Nucleus accumbens (tissue), 56 donors: ENCODE measurements at places on chromosomes 3 and 15.

DNA sequence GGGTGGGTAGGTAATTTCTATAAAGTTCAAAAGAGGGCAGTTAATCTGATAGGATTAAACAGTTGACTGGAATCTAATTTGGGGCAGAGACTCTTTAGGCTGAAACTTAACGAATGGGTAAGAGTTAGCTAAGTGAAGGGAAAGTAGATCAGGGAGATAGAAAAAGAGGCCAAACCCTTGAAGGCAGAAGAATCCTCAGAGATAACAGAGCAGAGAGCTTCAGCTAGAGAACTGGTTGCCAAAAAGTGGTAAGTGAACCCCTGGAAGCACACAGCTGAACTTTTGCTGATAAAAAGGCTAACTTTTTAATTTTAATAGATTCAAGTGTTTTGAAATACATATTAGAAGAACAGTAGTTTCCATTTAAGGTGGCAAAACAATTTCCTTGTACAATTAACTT, 99.2 kb downstream of the FHIT start:
- no peak for DNase-seq

- no peak for DNase-seq
These were observed 122.2 kb upstream of the CHRM5 start for GRCh38 chr15:33846142-33846541.

DNA sequence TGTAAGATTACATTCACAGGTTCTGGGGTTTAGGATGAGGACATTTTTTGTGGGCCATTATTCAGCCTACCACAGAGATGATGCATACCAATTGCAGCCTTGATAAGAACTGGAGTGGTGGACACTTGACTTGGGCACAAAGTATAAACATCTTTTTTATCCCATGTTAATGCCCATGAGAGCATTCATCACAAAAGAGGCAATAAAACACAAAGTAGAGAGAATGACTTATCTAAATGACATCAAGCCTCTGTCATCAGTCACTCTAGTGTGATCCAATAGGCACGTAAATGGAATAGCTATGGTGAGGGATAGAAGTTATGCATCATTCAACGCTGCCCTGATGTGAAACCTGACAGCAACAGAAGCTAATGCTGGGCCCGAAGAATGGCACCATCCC, 25.8 kb downstream of the VEPH1 start:
- no peak for DNase-seq

GRCh38 chr15:70023769-70024491, 73.8 kb downstream of the TLE3 start:
- DNase-seq: no peak

DNA sequence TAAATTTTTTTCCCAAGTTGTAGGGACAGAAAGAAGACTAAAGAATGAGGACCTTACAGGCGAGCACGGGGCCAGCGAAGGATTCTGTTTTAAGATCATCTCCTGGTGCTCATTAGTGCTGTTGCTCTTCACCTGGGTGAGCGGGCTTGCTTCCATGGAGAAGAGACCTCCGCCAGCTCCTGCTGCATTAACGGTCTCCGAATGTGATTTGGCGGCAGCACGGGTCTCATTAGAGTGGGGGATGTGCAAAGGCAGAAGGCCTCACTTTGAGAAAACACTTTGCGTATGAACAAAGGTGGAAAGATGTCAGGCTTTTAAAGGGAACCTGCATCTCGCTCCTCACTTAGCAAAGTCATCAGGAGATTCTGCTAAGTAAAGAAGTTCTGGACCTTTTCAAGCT, 753.4 kb upstream of the CFAP20DC start:
- no peak for DNase-seq

DNA sequence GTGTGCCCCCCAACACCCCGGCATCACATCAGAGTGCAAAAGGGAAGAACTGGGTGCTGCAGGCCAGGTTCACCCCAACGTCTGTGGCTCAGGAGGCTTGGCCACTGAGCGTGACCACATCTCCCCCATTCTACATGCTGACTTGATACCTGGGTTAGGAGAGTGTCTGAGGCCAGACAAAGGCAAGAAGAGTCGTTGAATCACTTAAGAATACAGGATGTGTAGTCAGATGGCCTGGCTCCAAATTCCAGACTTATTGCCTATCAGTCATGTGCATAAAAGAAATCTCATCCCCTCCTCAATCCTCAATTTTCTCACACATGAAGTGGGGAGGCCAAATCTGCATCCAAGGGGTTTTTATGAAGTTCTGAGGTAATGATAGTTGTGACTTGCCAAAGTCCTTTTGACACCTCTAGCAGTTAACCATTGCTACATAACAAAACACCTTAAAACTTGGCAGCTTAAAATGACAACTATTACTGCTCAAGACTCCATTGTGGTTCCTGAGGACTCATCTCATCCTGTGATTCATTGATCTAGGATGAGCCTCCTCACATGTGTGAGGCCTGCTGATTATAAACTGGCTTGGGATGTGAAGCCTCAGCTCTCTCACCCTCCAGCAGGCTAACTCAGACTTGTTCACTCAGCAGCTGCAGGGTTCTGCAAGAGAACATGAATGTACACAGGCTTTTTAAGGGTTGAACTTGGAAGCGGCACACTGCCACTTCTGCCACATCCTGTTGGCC, 138.8 kb upstream of the TLE3 start:
- DNase-seq: no peak

DNA sequence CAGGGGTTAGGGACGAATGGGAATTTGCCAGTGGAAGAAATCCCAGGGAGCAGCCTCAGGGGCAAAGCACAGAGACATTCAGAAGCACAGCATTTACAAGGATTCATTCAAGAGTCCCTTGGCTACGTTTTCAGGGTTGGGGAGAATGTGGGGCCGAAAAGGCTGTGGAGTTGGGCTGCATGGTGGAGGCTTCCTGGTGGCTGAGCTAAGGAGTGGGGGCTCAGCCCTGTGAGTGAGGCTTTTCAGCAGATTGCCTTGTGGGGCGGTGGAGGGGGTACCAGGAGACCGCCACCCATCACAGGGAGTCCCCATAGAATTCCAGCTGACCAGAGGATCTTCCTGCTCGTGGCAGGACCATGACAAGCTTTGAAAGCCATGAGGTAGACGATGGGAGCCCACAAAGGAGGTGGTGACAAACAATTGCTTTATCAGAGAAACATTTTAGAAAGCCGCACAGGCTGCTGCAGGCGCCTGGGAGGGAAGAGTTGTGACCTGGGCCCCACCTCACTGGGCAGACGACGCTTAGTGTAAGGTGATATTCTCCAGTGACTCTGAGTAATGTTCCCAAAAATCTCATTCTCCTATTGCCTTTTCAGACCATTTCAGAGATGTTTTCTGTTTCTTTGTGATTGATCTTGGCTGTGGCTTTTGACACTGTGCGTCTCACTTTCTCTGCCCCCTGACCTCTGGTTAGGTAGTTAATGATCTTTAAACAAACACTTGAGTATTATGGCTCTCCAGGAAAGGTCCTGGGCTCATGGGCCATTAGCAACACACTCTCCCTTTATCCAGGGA, 128.0 kb downstream of the DNAJB8 start:
- no peak for DNase-seq

DNA sequence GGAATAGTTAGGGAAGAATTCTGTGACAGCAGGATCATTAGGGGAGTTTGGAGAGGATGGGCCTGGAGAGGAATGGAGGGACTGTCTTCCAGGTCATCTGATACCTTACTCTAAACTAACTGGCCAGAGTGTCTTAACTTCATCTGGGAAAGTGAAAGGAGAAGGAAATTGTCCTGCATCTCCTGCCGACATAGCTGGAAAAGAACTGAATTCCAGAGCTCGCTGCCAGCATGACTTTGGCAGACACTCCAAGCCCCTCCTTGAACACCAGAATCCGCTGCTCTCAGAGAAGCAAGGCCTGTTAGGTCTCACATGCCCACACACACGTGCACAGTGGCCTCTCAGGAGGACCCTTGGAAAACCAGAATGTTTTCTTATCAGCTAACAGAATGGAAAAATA, 10.5 kb downstream of the ABI3BP start:
- no peak for DNase-seq

- no peak for DNase-seq
These were observed 122.5 kb upstream of the ST8SIA2 start for GRCh38 chr15:92271179-92271578.
